ENCODE measurements at places on chromosomes 4 and X.

DNA sequence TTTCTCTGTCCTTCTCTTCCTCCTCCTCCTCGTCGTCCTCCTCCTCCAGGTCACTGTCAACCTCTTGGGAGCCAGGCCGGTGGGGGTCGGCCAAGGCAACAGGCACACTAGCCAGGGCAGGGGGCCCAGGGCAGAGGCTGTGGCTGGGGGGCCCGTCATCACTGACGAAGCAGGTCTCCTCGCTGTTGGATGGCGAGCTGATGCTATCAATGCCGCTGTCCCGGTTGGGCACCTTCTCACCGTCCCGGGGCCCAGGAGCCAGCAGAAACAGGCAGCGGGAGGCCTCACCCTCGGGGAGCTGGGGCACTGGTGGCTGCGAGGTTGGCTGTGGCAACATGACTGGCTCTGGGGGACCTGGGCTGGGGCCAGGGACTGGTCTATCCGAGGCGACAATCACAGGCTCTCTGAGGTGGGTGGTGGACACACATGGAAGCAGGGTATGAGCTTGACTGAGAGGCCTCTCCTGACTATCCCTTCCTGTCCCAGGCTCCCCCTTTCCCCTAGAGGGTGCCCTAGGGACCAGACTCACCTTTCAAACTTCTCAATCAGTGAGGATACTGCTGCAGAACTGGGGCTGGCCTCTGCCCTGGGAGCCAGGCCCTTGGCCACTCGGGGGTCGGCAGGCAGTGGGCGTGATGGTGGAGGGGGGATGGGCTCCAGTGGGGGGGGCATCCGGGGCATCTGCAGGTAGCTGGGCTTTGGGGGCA is 25.8 kb downstream of the FGD1 start:
- no peak for DNase-seq

- no peak for DNase-seq
Measured at GRCh38 chrX:11375614-11376119, 82.5 kb downstream of the AMELX start.

GRCh38 chr4:131613824-131614216 is 1535.3 kb upstream of the PCDH10 start:
- DNase-seq, result no peak

DNA sequence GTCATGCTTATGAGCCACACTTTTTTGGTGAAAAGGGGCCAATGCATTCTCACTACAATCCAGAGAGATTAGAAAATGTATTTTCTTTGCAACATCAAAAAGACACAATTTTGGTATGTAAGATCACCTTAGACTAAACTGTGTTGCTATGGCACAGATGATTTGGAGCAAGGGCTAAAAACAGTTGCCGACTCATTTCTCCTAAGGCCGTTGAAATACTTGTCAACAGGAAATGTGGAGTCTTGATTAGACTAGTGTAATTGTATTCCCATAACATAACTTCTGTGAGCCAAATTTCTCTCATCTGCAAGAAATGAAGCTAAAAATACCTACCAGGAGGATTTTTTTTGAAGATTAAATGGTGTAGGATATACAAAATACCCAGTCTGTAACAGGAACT is 2547.7 kb downstream of the ARAP2 start:
- DNase-seq, result no peak

DNA sequence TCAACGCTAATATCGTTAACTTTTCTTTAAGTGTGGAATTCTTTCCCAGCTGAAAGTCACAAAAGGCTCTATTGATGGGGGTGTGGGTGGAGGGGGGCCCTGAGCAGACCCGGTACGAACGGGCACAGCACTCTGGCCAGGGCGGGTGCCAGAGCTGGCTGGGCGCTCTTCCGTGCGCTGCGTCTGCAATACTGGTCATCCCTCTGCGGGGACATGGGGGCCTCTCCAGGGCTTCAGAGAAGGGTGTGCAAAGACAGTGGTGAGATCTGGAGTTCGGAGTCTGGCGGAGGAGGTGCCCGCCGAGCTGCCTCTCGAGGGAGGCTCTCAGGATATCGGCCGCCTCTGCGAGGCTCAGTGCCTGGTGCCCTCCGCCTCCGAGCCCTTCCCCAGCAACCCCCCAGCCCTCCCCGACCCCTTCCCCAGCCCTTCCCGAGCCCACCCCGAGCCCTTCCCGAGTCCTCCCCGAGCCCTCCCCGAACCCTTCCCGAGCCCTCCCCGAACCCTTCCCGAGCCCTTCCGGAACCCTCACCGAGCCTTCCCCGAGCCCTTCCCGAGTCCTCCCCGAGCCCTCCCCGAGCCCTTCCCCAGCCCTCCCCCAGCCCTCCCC is 34.3 kb downstream of the FGFRL1 start:
- no peak for DNase-seq

DNA sequence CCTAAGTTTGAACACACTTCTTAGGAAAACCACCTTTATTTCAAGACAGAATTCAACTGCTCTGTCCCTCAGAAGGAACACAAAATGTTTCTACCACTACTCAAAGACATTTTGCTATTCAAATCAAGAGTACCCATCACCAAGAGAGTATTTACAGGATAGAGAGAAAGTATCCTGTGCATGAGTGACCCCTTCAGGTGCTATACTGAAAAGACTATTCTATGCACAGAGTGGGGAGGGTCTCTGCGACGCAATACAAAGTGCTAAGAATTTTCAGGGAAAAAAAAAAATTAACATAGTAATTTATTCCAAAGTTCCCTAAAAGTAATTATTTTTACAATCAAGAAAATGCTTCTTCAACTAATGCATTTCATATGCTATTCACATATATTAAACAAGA is 346.4 kb upstream of the FAM241A start:
- DNase-seq, result no peak

DNA sequence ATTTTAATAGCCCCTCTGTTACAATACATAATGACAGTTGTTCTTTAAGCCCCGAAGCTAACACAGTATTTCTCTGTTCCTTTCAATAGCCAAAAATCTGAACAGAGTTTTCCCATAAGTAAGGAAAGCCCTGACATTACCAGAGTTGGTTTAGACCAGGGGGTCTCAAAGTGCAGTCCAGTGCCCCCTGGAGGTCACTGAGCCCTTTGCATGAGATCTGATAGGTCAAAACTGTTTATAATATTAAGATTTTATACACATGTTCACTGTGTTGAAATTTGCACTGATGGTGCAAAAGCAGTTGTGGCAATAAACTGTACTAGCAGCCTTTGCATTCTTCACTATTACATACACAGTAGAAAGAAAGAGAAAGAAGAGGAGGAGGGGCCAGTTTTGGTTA is 177.1 kb downstream of the SPANXN3 start:
- DNase-seq, result no peak

GRCh38 chrX:136691028-136691809 is 43.3 kb downstream of the CD40LG start:
- no peak for DNase-seq

GRCh38 chrX:45714866-45715265 is 514.2 kb upstream of the DIPK2B start:
- no peak for DNase-seq

DNA sequence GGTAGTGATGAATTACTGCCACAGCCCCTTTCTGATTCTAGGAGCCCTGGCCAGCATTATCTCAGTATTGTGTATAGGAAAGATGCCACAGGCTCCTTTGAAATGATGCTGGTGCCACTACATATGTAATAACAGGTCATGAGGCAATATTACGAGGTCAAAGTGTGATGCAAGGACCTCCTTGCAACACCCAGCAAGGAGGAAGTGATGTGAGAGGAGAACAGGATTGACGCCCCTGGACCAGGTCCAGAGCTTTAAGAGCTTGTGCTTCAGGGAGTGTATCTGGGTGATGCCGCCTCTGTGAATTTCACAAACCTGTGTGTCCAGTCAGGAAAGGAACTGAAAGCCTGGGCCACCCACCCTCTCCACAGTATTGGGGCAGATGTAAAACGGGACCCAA is 261.8 kb downstream of the MID1IP1 start:
- no peak for DNase-seq

- no peak for DNase-seq
Measured at GRCh38 chrX:16839852-16840460, 30.2 kb downstream of the RBBP7 start.

- no peak for DNase-seq
Measured at GRCh38 chr4:7294176-7294756, 101.9 kb downstream of the SORCS2 start.

- DNase-seq, result no peak
Measured at GRCh38 chr4:16290681-16291420, 64.6 kb upstream of the TAPT1 start.

DNA sequence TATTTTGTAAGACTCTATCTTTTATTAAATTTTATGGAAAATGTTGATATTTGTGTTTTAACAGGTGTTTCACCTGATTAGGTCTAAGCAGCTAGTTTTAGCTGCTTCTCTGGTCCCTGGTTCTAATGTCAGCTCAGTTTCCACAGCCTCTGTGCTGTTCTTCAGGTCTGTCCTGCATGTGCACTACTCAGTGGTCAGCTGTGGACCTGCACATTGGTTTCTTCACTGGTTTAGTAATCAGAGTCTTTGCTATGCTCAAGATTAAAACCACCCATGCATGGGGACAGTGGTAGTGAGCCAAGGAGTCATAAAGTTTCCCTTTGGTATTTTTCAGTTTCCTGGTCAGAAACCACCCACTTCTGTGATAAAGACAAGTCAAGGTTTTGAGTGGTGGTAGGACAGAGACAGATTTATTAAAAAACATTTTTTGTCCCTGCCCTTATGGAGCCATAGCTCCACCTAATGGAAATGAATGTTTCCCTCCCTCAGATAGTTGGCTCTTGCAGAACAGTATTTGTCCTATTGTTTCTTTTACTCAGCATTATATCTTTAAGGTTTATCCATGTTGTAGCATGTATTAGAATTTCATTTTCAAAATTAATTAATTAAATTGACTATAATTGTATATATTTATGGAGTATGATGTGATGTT is 36.8 kb upstream of the VBP1 start:
- DNase-seq, result no peak

- DNase-seq, result no peak
Measured at GRCh38 chr4:42070463-42070862, 80.1 kb downstream of the SLC30A9 start.

- no peak for DNase-seq
Measured at GRCh38 chrX:3520458-3520857, 174.0 kb upstream of the MXRA5 start.

- no peak for DNase-seq
Measured at GRCh38 chr4:19375136-19375804, 876.4 kb upstream of the SLIT2 start.

DNA sequence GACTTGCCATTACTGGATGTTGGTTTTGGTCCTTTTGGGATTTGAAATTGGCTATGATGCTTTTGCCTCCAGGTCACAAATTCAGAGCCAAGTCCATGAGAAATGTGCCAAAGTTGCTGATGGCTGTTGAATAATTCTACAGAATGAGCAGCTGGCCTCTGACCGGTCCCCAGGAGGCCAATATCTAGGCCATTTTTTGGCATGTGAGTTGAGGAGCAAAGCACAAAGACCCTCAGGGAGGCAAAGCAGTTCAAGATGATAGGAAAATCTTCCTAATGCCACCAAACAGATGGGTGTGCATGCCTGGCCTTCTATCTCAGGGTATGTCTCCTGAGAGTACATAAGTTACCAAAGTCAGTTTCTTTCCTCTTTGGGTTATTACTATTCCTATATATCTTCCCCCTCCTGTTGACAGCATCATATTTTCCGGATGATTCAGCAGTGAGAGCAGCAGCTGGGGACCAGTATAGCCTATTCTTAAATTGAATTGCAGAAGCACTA is 44.4 kb downstream of the SEL1L3 start:
- DNase-seq, result no peak

DNA sequence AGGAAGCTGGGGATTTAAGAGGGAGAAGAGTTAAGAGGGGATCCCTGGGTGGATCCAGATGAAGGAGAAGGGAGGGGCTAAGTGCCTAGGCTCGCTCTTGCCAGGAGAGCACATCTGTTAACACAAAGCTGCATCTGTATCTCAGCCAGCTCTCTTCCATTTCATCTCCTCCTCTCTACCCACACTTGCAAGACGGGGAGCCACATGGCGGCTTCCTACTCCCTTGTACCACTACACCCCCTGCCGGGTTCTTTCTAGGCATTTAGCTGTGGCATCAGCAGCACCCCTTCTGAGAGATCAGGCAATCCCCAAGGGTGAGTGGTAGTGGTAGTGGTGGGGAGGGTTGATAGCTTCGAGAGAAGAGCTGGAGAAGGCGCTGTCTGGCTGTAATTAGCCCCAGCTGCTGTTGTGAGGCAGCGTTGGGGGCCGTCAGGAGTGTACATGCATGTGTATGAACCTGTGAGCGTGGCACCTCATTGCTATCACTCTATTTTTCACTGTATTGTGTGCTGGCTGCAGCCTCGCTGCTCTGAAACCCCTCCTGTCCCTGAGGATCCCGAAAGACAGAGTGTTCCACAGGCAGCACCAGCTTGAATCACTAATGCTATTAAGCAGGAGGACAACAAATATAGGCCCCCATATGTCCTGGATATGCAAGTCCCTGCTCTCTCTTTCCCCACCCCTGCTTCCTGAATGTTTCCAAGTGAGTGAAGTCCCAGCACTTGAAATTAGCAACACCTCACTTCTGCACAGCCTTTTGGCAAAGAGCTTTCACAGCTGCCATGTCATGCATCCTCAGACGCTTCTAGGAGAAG is 73.7 kb downstream of the RTL9 start:
- no peak for DNase-seq

GRCh38 chrX:50756276-50756675 is 57.7 kb downstream of the SHROOM4 start:
- DNase-seq, result no peak

GRCh38 chrX:9019151-9019550 is 14.8 kb downstream of the FAM9B start:
- DNase-seq, result no peak

- no peak for DNase-seq
Measured at GRCh38 chr4:7620086-7620813, 185.5 kb upstream of the PSAPL1 start.

GRCh38 chr4:73723928-73724327 is 16.4 kb upstream of the CXCL8 start:
- DNase-seq, result no peak

GRCh38 chrX:2548711-2549423 is 48.1 kb upstream of the DHRSX start:
- no peak for DNase-seq

GRCh38 chr4:84944947-84945346 is 21.5 kb downstream of the WDFY3 start:
- DNase-seq, result no peak

GRCh38 chrX:151151665-151152267 is 24.6 kb upstream of the GPR50 start:
- no peak for DNase-seq

DNA sequence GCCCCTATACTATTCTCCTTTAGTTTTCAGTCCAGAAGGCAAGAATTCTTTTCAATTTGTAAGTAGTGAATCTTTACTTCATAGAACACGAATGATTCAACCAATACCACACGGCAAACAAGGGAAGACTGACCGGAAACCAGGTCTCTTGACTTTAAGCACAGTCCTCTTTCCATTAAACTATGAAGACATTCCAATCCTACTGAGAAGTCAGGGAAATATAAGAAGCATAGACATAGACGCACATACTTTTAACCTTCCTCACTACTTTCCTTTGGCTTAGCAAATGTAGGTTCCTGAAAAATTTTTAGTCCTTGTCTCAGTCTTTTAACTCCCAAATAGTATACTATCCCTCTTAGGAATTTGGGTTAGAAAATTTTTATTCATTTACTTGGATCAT is 9.1 kb downstream of the CHRDL1 start:
- DNase-seq, result no peak
